ENCODE measurements at places on chromosomes 7 and 10. TPM values are rescaled to one million over a fixed set of nuclear protein-coding genes. Genes with fewer than 3 reads are reported as not detected.

The NAT16 gene
- total RNA-seq = not detected

The TMEM270 gene
- total RNA-seq = not detected

The PRRT4 gene
- 0.91 TPM for total RNA-seq

The SHH gene
- 8.7 TPM for total RNA-seq

The PKD1L1 gene
- not detected for total RNA-seq

The SEMA3A gene
- 10.2 TPM for total RNA-seq

The VIPR2 gene
- not detected for total RNA-seq

The CFAP46 gene
- not detected for total RNA-seq

- no peak for DNase-seq
Measured at GRCh38 chr7:130479716-130480400, 12.0 kb upstream of the MEST start.

- DNase-seq = no peak
Measured at GRCh38 chr10:665579-666091, 23.8 kb downstream of the DIP2C start.

GRCh38 chr10:130686689-130687300 lies 550.6 kb downstream of the GLRX3 start:
- DNase-seq = no peak

DNA sequence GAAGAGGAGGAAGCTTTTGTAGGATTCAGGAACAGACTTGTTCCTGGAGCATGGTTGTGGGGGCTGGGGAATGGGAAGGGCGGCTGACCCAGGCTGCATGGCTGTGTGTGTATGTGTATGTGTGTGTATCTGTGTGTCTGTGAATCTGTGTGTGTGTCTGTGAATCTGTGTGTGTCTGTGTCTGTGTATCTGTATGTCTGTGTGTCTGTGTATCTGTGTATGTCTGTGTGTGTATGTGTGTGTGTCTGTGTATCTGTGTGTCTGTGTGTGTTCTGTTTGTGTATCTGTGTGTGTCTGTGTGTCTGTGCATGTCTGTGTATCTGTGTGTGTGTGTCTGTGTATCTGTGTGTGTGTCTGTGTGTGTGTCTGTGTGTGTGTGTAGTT lies 6.6 kb upstream of the STX1A start:
- DNase-seq = no peak

- peak; percentile 27 for DNase-seq
Measured at GRCh38 chr7:134016223-134016941, 110.8 kb upstream of the LRGUK start.
